A549 treated with GW870086 at 1 μM for 4 hours (cell line): ENCODE measurements at places on chromosomes 2 and 18. TPM values are rescaled to one million over a fixed set of nuclear protein-coding genes. Genes with fewer than 3 reads are reported as not detected.

Gene CRYGD
- total RNA-seq: not detected in 5 replicates

Gene CDKL4
- 0.08 TPM in 1 of 5 replicates, not detected in the others for total RNA-seq

Gene NT5DC4
- not detected in 5 replicates for total RNA-seq

Gene PLCD4
- 0.29 to 0.68 TPM (median 0.44 TPM) in 5 replicates for total RNA-seq

Gene RAB27B
- total RNA-seq: 8.1 to 12.4 TPM (median 9.0 TPM) in 5 replicates
